ENCODE measurements at places on chromosomes 3 and 15. TPM values are rescaled to one million over a fixed set of nuclear protein-coding genes. Genes with fewer than 3 reads are reported as not detected.

GRCh38 chr3:21357241-21357640, 393.8 kb downstream of the ZNF385D start:
- DNase-seq: no peak

DNA sequence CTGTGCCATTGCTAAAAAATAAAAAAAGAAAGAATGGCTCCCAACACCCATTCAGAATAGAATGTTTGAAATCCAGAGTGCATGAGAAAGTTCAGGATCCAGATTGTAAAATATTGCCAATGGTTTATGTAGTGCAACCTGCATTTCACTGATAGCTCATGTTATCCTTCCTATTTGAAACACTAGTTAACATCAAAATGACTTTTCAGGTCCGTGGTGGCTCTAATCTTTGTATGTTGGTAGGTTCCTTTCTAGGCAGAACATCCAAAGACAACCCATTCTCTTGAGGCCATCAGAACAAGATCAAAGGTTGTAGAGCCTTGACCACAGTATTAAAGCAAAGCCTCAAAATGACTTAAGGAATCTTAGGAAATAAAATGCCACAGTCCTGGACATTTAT, 51.0 kb downstream of the PLCL2 start:
- DNase-seq: no peak

- DNase-seq: no peak
Observed at GRCh38 chr15:101810456-101810855, 1.5 kb upstream of the OR4F15 start.

The SLC28A1 gene
- 4.7 TPM for polyA plus RNA-seq

DNA sequence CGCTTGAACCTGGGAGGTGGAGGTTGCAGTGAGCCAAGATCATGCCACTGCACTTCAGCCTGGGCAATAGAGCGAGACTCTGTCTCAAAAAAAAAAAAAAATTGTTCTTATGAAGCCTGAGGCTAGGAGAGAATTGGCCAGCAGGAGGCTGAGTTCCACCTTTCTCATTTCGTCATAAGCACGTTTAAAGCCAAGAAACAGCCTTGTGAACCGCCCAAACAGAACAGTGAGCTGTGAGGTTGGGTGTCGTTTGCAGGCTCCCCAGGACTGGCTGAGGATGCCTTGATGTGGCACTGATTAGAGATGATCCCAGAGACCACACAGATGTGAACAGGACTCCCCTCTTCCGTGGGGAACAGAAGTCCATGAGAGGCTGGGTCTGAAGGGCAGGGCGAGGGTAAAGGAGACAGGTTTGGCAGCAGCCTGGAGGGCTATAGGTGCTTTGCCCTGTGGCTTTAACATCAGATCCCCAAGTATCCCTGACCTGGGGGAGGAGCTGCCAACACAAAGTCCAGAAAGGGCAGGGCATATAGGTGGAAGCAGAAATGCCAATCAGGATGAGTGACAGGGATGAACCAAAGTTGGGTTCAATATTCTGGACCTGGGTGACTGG, 52.9 kb downstream of the CLEC3B start:
- DNase-seq: no peak

- DNase-seq: no peak
Observed at GRCh38 chr3:138725116-138725515, 109.6 kb downstream of the PIK3CB start.

The LRRN1 gene
- 18.2 TPM for polyA plus RNA-seq

The POTEB gene
- polyA plus RNA-seq: not detected

The LDHAL6B gene
- 0.10 TPM for polyA plus RNA-seq

GRCh38 chr3:129389572-129389937, 38.9 kb downstream of the EFCAB12 start:
- no peak for DNase-seq

- no peak for DNase-seq
Observed at GRCh38 chr3:107264888-107265287, 112.4 kb upstream of the CCDC54 start.

The CTNNB1 gene
- 514 TPM for polyA plus RNA-seq

GRCh38 chr15:53829471-53829870, 70.0 kb upstream of the WDR72 start:
- DNase-seq: no peak

The RBMS3 gene
- polyA plus RNA-seq: 12.5 TPM

The CD276 gene
- polyA plus RNA-seq: 162 TPM

DNA sequence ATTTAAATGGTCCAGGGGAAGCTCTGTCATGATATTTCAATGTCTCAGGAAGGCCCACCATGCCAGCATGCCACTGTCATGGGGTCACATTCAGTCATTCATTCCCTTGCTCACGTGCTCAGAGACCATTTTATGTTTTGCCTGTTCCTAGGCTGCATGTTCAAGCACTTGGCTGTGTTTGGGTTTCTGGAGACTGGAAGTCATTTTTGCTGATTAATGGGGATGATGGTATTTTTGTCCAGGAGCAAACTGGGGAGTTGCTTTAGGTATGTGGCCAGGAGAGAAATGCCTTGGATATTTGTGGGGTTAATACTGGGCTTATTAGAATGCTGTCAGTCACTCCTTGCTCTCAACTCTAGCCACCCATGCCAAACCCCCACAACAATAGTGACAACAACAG, 303.5 kb downstream of the PTPRG start:
- DNase-seq: no peak

GRCh38 chr15:56208641-56209155, 35.0 kb downstream of the RFX7 start:
- no peak for DNase-seq

Measured in right renal cortex interstitium (tissue), 3 donors.